ENCODE measurements at places on chromosomes 6 and 20.

GRCh38 chr6:52983159-52983848 is 11.8 kb downstream of the GSTA4 start:
- no peak for DNase-seq

- no peak for DNase-seq
Measured at GRCh38 chr6:128114164-128114563, 213.3 kb upstream of the THEMIS start.

GRCh38 chr20:5643936-5644335 is 106.3 kb upstream of the SHLD1 start:
- no peak for DNase-seq

- no peak for DNase-seq
Measured at GRCh38 chr20:57400231-57400701, 9.1 kb downstream of the RBM38 start.

GRCh38 chr6:75098709-75099108 is 107.1 kb downstream of the COL12A1 start:
- no peak for DNase-seq

- no peak for DNase-seq
Measured at GRCh38 chr6:25342802-25343201, 63.6 kb downstream of the CARMIL1 start.

All from mesothelial cell of epicardium (in vitro differentiated cells).